ENCODE measurements at places on chromosomes 5 and 9. TPM values are rescaled to one million over a fixed set of nuclear protein-coding genes. Genes with fewer than 3 reads are reported as not detected.

CDH6 gene
- 37.1 TPM for total RNA-seq

GRCh38 chr5:153883854-153884611, 154.7 kb downstream of the FAM114A2 start:
- no peak for DNase-seq

ABLIM3 gene
- 10.6 TPM for total RNA-seq

SYK gene
- 2.0 TPM for total RNA-seq

DNA sequence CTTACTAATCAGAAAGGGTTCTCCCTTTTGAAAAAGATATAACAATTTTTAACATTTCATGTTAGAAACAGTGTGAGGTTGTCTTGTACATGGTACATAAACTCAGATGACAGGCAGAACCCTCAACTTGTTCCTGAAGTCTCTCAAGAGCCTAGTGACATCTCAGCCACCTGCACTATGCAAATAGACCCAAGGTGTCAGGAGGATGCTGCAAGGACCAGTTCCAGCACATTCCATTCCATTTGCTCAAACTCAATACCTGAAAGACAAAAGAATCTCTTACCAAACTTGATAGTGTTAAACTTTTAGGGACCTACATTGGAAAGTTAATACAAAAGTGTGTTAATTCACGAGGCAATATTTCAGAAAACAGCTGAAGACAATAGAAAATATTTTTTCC, 544.6 kb downstream of the CETN3 start:
- no peak for DNase-seq

GRCh38 chr9:133879615-133880014, 112.5 kb downstream of the VAV2 start:
- no peak for DNase-seq

EPB41L4A gene
- total RNA-seq = 33.8 TPM

DNA sequence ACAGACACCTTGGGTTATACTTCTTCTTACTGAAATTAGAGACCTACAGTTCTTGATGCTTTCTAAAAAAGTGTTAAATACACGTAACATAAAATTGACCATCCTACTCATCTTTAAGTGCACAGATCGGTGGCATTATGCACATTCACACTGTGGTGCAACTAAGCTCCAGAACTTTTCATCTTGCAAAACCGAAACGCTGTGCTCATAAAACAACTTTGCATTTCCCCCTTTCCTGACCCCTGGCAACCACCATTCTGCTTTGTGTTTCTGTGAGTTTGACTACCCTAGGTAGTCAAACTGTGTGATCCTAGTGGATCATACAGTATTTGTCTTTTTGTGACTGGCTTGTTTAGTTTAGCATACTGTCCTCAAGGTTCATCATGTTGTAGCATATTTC, 3.9 kb downstream of the MVB12B start:
- no peak for DNase-seq

- no peak for DNase-seq
These were observed 118.4 kb downstream of the MARCHF11 start for GRCh38 chr5:16061163-16061562.

- DNase-seq = no peak
These were observed at the start of gene MZB1 for GRCh38 chr5:139389701-139390638. MZB1 (minus strand) TSS chr5:139389913; CDS start chr5:139389856, 57 bp downstream.

DNA sequence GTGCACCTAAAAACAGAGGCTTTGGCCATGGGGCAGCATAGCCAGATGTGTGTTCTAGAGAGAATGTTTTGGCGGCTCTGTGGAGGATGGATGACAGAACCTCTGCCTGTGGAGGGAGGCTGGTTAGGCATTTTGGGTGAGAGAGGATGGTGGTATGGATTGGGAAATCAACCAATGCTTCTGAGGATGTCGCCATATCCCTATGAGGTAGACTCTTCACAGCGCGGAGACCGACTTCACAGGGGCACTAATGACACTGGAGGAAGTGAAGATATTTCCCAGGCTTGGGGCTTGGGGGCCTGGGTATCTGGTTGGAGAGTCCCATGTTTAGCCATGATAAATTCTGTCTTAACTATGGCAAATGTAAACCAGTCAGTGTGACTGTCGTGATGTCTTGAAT, 140.6 kb upstream of the KLF4 start:
- DNase-seq = no peak

GRCh38 chr5:76257897-76258296, 145.2 kb upstream of the IQGAP2 start:
- DNase-seq = no peak

IFNA2 gene
- total RNA-seq = not detected

LNPEP gene
- total RNA-seq = 49.7 TPM

- DNase-seq = no peak
These were observed 342.6 kb downstream of the DMAC1 start for GRCh38 chr9:7456793-7457530.

DNA sequence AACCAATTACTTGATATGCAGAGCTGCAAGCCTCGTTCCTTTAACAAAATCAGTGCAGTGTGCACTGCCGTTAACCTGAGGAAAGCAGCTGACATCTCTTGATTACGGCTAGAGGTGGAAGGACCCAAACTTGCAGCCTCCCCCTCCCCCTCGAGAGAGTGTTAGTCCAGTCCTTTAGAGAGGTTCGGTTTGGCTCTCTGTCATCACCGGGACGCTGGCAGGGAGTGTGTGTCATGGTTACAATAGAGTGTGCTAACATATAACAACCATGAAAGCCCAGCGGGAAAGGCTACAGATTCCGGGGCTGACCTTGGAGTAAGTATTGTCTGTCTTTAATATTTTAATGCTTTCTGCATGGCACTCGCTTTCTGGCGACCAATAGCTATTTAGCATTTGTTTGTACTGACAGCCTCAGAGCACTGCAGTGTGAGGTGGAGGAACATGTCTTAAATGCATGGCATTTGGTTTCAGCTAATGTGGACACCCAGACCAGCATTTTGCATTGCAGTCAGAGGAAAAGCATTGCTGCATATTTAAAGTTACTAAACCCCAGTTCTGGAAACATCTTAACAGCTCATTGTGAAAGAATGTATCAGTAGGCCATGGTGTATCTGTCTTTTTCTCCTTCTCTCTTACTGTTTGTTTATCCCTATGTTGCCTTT, 237.5 kb downstream of the CD180 start:
- DNase-seq = no peak

DNA sequence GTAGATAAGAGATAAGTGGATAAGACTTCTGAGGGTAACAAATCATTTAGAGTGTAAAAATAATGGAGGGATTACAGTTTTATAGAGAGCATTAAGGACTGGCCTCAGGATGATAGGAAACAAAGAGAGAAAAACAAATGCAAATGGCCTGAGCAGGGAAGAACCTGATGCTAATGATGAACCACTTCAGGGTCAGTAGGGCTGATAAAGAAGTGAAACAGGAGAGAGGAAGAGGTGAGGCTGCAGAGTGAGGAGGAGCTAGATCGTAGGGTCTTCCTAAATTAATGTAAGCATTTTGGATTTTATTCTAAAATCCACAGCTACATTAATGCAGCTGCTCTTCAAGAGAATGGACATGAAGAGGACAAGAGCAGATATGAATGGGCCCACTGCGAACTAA, 698.0 kb upstream of the MEF2C start:
- DNase-seq = no peak

- DNase-seq = no peak
These were observed 119.3 kb downstream of the SSBP2 start for GRCh38 chr5:81631621-81632020.

DNA sequence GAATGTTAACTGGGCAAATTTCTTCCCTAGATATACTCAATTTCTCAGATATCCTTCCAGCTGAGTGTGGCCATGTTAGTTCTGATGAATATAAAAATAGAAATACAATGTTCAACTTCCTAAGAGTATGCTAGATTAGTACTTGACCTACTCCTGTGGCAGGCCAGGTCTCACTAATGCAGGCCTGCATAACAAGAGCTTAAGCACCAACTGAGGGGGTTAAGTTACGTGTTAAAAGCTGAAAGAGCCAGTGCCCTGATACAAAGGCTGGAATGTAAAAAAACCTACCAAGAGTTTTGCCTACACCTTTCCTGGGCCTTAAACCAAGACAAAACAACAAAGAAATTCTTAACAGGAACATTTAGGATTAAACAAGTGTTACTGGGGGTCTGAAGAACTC, 102.8 kb downstream of the MRPS30 start:
- DNase-seq = no peak

GMCL2 gene
- not detected for total RNA-seq

PCDHB13 gene
- total RNA-seq = 6.1 TPM

TRIM7 gene
- total RNA-seq = 2.0 TPM

DNA sequence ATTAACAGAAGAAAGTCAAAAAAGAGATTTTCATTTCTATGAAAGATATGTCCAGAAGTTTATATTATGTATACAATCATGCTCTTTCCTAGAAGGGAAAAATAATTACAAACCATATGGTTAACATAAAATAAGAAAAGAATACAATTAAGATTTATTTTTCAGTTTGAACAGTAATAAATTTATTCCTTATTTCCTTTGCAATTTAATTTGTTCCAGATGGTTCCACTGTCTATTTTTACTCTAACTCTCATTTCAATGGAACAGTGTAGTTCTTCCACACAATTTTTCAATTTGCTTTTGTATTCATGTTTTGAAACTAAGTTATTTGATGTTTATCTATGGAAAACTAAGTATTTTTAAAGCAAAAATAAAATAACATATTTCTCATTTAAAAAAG, 1026.3 kb downstream of the TAF11L14 start:
- DNase-seq = no peak

GRCh38 chr5:32840606-32841005, 129.5 kb downstream of the NPR3 start:
- no peak for DNase-seq

DNA sequence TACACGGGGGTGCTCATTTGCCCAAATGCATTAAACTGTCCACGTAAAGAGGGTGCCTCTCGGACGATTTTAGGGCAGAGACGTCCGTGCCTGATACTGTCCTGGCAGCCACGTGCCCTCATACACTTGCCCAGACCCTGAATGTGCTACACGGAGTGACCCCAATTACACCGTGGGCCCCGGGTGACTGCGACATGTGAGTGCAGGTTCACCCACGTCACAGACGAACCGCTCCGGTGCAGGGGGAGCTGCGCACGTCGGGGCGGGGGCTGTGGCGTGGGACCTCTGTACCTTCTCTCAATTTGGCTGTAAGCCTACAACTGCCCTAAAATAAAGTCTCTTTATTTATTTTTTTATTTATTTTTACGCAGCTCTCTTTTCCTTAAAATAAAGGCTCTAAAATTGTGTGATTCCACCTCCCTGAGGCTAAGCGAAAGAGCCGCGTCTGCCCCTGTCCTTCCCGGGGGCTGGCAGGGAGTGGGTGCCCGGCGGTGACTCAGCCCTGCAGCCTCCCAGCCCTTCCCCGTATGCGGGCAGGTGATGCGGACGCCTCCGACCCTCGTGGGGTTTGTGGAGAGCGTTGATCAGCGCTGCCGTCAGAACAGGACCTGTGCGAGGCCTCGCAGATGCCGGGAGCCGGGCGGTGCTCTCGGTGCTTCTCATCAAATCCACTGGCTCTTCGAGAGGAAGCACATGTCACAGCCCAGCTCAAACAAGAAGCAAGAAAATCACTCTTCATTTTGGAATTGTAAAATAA, 9.2 kb upstream of the EGFL7 start:
- DNase-seq = no peak

- DNase-seq = no peak
These were observed 1461.4 kb upstream of the CDH9 start for GRCh38 chr5:28499766-28500290.

GAPT gene
- total RNA-seq = not detected

DNA sequence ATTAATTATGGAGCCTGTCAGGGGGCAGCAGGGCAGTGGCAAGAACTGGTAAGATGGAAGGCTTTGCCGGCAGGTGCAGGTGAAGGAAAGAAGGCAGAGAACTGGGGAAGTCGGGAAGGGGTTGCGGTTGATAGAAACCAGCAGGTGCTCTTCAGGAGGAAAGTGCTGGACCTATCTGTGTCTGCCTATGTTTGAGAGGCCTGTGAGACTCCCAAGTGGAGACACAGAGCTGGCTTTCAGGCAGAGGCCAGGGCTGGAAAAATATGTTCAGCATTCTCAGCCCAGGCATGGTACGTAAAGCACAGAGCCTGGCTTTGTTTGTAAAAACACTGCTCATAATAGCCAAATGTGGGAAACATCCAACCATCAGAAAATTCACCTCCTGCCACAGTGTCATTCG, 69.5 kb downstream of the S1PR3 start:
- no peak for DNase-seq

GRCh38 chr5:91849069-91849468, 466.0 kb upstream of the ARRDC3 start:
- DNase-seq = no peak

- DNase-seq = no peak
These were observed 188.6 kb downstream of the CTNND2 start for GRCh38 chr5:11715461-11716196.

GAS1 gene
- 18.3 TPM for total RNA-seq

GRCh38 chr5:41878173-41878572, 7.9 kb upstream of the OXCT1 start:
- DNase-seq = no peak

DNA sequence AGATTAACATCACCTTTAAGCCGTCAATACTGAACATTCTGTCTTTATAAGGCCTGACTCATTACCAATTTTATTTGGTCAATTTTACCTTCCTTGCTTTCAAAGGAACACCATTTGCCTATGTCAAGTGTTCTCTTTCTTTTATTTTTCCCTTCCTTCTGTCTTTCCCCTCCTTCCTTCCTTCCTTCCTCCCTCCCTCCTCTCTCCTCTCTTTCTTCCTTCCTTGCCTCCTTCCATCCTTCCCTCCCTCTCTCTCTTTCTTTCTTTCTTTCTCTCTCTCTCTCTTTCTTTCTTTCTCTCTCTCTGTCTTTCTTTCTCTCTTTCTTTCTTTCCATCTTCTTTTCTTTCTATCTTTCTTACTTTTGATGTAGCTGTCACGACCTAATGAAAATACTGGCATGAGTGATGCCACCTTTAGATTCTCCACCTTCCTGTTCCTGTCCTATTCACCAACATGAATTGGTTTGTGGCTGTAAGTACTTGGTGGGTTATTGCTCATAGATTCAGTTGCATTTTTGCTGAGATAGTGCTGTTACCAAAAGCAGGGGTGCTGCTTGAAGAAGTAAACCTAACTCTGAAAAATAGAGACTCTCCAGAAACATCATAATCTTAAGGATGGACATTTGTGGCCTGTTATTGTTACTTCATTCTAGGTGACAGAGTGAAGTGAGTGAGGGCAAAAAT, 33.8 kb downstream of the DOCK8 start:
- DNase-seq = no peak

GRCh38 chr9:96720435-96720834, 57.5 kb downstream of the ZNF510 start:
- DNase-seq = no peak

DNA sequence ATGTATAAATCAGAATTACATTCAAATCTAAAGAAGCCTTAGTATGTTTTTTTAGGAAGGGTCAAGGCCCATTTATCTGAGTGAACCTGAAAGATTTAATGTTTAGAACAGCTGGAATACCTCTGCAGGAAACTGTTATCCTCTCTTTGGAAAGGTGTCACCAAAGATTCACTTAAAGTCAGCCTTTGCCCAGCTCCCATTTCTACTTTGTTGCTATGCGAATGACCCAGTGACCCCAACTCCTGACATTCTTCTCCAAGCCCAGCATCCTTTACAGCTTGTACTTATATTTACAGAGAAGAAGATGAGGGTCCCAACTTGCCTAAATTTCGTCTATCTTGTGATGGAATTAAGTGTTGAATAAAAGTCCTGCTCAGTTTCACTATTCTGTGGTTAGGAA, 1198.6 kb downstream of the CDH12 start:
- no peak for DNase-seq

- no peak for DNase-seq
These were observed 45.6 kb downstream of the NNT start for GRCh38 chr5:43648499-43649124.

- no peak for DNase-seq
These were observed 12.5 kb upstream of the SLC35D2 start for GRCh38 chr9:96395964-96396363.

Data from frontal cortex (tissue), 4 donors.